ENCODE measurements at places on chromosomes 7 and 10.
A peak's percentile ranks its signal among the peaks of the same experiment; 100 is the strongest.

- DNase-seq: no peak
These were observed 159.0 kb upstream of the SHH start for GRCh38 chr7:155971180-155971770.

GRCh38 chr10:131532291-131532690 is 220.8 kb upstream of the TCERG1L start:
- no peak for DNase-seq

DNA sequence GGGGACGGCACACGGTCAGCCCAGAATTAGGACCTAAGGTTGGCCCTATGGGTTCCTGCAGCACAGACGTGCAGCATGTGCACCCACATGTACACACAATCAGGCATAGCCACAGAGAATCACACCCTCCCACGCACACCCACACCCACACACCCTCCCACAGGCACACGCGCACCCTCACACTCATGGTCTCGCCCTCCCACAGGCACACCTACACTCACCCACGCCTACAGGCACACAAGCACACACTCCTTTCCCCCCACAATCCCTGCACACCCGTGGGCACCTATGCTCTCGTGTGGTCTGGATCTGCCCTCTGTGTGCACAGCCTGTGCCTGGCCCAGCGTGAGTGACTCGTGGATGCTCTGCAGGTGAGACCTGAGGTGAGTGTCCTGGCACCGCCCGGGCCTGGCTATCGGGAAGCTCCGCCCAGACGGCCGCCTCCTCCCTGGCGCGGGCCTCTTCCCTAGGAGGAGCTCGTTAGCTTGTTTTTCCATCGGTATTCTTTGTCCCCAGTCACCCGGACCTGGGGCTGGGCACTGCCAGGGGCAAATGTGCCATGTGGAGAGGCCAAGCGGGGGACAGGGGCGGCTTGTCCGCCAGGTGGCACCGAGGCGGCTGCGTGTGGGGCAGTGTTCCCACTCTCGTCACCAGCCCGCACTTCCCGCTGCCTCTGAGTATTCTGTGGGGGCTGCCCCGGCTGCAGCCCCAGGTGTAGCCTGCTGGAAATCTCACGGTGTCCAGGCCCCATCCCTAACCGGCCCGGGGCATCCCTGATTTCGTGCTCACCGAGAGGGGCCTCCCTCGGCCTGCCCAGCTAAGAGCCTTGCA is 110.2 kb upstream of the FAM20C start:
- DNase-seq: no peak

- DNase-seq: no peak
These were observed 82.5 kb downstream of the PRKCQ start for GRCh38 chr10:6497620-6498019.

DNA sequence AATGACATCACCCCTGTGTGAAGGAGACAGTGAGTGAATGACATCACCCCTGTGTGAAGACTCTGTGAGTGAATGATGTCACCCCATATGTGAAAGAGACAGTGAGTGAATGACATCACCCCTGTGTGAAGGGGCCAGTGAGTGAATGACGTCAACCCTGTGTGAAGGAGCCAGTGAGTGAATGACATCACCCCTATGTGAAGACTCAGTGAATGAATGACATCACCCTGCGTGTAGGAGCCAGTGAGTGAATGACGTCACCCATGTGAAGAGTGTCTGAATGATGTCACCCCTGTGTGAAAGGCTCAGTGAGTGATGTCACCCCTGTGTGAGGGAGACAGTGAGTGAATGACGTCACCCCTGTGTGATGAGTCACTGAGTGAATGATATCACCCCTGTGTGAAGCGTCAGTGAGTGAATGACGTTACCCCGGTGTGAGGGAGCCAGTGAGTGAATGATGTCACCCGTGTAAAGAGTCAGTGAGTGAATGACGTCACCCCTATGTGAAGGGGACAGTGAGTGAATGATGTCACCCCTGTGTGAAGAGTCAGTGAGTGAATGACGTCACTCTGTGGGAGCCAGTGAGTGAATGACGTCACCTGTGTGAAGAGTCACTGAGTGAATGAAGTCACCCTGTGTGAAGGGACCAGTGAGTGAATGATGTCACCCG is 478.1 kb downstream of the PTPRN2 start:
- no peak for DNase-seq

DNA sequence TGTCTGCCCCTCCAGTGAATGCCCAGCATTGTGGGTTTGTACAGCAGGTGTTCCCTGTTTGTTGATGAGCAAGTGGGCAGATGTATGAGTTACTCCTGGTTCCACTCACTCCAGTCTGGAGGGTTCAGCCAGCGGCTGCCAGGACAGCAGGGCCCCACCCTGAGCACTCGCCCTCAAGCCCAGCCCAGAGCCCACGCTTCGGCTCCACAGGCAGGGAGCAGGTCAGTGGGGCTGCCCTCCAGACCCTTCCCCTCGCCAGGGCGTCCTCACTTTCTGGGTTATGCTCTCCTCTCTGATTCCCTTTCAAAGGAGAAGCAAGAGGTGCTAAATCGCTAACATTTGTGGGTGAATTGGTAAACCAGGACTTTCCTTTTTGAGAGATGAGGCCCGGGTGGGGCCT is 4.8 kb upstream of the VIPR2 start:
- no peak for DNase-seq

DNA sequence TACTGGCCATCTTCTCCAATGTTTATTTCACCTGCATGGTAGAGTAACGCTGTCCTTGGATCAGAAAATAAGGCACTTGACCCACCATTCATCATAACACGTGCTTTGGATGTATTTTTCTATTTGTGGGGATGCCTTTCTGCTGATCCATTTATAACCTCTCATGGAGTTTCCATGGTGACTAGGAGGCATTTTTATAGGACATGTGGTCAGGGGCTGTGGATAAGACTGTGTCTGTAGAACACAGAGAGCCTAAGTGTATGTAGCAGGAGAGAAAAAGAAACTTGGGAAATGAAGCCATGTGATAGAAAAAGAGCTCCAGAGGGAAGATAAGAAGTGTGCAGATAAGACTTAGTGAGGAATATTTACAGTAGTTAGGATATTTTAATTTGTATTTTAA is 184.2 kb downstream of the POU6F2 start:
- DNase-seq: no peak

DNA sequence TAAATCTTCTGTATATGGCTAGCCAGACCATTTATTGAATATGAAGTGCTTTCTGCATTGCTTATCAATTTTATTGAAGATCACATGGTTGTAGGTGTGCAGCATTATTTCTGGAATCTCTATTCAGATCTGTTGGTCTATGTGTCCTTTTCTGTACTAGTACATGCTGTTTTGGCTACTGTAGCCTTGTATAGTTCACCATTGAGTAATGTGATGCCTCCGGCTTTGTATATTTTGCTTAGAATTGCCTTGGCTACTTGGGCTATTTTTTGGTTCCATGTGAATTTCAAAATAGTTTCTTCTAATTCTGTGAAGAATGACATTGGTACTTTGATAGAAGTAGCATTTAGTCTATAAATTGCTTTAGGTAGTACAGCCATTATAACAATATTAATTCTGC is 1187.2 kb downstream of the XPNPEP1 start:
- DNase-seq: no peak

- DNase-seq: no peak
These were observed 30.0 kb downstream of the KIFBP start for GRCh38 chr10:69018613-69019012.

GRCh38 chr7:122885583-122886356 is 490 bp downstream of the CADPS2 start:
- peak; percentile 41 for DNase-seq

- DNase-seq: no peak
These were observed 603.0 kb downstream of the PTPRN2 start for GRCh38 chr7:157984423-157985163.

DNA sequence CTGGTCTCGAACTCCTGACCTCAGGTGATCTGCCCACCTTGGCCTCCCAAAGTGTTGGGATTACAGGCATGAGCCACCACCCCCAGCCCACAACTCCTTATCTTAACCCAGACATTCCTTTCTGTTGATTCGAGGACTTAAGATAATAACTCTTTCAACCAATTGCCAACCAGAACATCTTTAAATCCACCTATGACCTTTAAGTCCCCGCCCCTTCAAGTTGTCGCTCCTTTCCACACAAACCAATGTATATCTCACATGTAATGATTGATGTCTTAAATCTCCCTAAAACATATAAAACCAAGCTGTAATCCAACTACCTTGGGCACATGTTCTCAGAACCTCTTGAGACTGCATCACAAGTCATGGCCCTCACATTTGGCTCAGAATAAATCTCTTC is 7.8 kb upstream of the ANKRD2 start:
- no peak for DNase-seq

DNA sequence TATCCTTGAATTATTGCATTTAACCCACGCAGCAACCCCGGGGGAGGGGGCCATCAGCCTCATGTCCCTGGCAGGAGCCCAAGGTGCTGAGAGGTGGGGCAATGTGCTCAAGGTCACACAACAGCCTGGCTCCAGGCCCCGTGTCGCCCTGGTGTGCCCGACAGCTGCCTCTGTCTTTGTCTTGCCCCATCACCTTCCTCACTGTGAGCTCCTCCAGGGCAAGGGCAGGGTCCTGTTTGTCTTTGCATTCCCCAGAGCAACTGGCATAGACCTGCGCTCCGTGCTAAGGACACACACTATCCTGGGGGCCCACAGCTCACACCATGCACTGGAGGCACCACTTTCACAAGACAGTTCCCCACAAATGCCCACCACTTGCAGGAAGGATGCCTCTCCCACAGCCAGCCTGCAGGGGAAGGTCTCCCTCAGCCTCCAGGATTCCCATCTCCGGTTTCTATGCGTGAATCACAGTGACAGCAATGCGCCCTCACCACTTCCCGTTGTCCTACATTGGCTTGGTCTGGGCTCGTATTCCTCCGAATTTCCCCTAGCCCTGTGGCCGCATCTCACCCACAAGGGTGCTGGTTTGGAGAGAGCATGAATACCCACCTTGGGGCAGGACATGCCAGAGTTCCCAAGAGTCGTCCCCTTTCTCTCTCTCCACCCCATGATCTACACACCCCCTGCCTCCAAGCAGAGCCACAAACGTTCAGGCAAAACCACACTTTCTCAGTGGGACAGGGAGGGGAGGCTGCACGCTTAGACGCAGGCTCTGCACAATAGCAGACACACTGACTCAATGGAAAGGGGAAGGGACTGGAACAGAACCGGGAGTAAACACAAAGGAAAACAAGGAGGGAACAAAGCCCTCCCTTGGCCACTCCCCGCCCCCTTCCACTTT is 10.3 kb downstream of the ITPRIP start:
- DNase-seq: peak; percentile 40

GRCh38 chr10:119370972-119371703 is 163.8 kb downstream of the GRK5 start:
- DNase-seq: no peak

DNA sequence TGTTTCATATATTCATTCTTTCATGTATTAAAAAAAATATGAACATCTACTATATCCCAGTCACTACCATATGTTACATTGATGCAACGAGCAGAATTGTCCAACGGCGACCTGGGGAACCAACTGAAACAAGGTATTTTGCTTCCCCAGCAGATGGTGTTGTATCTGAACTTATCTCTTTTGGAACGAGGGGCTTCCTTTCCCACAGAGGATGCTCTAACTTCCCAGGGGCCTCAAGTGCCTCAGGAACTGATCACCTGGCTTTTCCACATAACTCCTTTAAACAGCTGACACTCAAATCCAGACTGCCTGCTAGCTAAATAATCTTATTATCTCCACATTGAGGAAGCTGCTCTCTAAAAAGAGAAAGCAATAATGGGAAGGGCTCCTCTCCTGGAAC is 259.3 kb downstream of the HTR7 start:
- no peak for DNase-seq

DNA sequence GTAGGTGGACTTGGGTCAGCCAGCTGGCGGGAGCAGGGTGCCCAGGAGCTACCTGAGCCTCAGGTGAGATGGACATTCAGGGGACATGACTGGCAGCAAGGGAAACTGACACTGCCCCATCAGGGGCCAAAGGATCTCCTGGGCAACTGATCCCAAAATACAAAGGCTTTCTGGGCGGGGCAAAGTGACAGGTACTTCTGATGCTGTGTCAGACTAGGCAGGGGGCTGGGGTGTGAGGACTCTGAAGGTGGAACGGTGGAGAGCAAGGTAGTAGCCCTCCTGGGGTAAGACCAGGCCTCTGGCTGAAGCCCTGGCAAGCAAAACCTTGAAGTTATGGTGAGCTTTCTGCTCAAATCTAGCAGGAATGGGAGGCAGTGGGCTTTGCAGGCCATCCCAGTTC is 4.4 kb downstream of the OPN4 start:
- no peak for DNase-seq

GRCh38 chr10:57955076-57955475 is 312.6 kb downstream of the IPMK start:
- DNase-seq: no peak

- DNase-seq: no peak
These were observed 108.4 kb downstream of the HIPK2 start for GRCh38 chr7:139669106-139670061.

GRCh38 chr10:31401287-31401686 is 82.3 kb downstream of the ZEB1 start:
- DNase-seq: no peak

DNA sequence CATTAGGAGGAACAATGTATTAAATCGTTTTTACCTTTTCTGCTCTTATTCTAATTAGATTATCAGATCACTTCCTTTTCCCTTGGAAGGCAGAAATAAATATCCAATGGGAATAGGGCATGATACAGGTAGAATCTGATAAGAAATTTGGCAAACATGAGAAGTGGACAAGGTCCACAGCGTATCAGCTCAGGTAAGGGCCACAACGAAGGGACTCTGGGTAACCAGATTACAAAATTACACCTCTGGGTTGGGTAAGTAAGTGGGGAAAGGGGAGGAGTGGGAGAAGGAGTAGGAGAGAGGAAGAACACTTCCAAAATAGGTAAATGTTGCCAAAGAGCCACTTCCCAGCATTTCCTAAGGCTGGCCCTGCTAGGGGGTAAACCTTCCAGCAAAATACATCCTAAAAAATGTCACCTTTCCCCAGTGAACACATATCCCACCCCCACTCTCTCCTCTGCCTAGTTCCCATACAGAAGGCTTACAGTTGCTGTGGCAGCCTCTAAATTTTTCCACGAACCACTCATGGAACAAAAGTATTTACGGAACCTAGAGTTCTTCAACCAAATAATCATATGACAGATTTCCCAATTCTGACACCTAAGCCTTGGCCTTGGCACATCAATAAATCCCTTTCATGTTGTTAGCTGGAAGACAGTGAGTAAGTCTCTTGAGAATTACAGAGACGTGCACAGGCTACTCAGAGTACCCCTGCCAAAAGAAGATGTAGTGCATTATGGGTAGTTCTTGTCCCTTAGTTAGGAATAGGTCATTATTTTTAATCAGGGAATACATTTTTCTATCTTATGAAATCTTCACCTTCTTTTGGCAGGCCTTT is 51.5 kb upstream of the DLX6 start:
- DNase-seq: no peak
